ENCODE measurements at places on chromosomes 13 and 19.

- no peak for DNase-seq
Observed at GRCh38 chr13:32866921-32867320, 149.3 kb upstream of the KL start.

GRCh38 chr19:32857584-32857983 is 12.0 kb downstream of the SLC7A9 start:
- no peak for DNase-seq

DNA sequence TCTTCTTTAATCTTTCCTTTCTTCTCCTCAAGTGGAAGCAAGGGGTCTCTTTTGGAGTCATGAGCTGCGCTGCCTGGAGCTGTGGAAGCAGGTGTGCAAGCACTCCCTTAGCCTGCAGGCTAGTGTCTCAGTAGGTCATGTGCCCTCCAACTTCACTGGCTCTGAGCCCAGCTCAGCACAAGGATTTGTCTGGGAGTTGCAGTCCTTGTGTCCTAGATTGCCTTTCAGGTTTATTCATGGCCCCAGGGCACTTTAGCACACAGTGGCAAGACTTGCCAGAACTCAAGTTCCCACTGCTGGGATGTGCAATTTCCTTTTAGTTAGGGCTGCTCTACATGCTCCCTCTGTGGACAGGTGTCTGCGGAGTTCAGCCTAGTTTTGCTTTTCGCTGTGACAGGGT is 211.7 kb downstream of the LIG4 start:
- DNase-seq, result no peak

DNA sequence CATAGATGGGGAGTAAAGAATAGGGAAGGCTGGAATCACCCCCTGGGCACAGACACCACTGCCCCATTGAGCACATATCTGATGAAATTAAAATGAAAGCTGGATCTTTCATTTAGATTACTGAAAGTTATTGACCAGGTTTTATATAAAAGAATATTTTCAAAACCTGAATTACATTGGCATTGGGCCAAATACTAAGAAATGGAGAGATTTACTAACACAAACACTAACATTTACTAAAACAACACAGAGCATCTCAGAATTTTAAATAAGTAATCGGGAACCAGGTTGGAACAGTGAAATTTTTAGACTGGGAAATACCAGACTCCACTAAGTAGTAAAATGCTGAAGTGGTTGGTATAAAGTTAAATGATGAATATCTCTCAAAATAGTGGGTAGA is 88.9 kb downstream of the HS6ST3 start:
- DNase-seq, result no peak

- DNase-seq, result peak; percentile 89
Observed at GRCh38 chr13:101529422-101529821, 76.9 kb downstream of the ITGBL1 start.

- no peak for DNase-seq
Observed at GRCh38 chr13:24043590-24044350, 116.8 kb upstream of the SPATA13 start.

DNA sequence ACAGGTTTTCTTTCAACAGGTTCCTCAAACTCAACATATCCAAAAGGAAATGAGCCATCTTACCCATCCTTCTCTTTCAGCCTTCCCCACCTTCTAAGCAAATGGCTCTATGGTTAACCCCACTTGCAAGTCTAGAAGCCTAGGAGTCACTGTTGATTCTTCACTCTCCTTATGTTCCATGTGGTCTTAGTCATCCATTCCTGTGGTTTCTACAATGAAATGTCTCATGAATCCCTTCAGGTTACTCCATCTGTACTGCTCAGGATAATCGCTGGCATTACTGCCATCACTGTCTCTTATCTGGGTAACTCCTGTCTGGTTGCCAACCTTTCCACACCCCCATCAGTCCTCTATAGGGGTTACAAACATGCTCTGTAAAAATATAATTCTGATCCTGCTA is 381.3 kb downstream of the ENOX1 start:
- peak; percentile 73 for DNase-seq

GRCh38 chr19:44626048-44626624 is 12.8 kb downstream of the IGSF23 start:
- DNase-seq, result peak; percentile 98

DNA sequence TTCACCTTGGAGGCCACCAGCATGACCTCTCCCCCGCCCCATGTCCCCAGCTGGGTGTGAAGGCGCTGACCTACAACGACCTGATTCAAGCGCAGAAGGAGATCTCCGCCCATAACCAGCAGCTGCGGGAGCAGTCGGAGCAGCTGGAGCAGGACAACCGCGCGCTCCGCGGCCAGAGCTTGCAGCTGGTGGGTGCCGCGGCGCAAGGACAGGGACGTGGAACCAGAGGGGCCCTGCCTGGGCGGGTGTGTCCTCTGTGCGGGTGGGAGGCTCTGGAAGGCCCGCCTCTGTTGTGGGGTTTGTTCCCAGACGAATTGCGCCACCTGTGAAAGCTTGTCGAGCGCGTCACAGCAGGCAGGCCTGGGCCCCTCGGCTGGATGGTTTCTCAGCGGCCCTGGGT is 22.3 kb downstream of the PLEKHJ1 start:
- DNase-seq, result no peak

DNA sequence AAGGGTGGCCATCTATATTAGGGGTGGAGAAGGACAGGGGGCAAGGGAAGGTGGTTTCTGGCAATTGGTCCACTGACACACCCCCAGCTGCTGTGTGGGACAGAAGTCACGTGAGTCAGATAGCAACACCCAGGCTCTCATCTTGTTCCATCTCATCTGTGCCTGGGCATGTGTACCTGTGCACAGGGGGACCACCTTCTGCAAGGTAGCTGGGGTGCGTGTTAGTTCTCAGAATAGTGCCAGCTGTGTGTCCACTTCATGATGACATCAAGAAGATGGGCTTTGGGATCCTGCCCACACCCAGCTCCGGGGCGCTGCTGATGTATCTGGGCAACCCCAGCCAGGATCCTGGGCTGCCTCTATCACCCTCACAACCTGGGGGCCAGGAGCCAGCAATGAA is 38.6 kb downstream of the COL4A2 start:
- no peak for DNase-seq

Measured in fibroblast of skin of abdomen (primary cell).